ENCODE measurements at places on chromosomes 2 and 18.

DNA sequence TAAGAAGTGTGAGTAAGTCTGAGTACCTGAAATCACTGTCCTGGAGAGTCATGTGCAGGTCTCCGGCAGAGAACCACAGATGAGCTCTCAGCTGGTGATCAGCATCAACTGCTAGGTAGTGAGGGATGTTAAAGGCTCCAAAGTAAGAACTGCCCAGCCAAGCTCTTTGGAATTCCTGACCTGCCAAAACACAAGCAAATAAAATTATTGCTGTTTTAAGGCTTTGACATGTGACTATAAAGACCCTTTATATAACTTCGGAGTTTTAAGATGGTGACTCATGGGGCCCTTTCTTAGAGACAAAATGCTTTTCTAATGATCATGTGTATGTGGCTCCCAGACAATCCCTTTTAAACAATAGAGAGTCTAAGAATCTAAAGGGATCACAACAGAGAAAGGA is 855.7 kb downstream of the TRIB2 start:
- DNase-seq, result no peak

DNA sequence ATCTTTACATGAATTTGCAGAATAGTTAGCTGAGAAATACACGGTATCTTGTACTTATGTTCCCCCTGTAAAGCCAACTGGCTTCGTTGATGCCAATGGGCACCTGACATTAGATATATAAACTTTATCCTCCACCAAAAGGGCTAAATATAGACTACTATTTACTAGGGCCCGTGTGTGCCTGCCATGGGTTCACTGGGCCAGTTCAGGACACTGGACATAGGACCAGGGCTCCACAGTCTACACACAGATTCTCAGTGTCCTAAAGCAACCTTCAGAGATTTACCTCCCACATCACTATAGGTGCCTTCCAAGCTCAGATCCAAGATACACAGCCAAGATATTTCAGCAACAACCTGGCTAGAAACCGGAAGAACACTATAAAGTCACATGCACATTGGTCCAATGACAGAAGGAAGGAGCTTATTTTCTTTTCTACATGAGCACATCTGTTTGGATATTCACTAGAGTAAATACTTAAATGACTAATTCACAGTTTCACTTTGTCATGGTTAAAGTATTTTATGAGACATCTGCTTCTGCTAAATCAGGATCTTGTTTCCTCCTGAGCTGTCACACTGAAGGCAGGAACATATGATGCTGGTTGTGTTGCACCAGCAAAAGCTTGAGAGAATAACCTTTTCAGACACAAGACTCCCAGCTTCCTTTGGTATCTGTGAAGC is 95.1 kb downstream of the MYO5B start:
- DNase-seq, result peak; percentile 95

GRCh38 chr2:71005271-71006202 is 10.9 kb upstream of the TEX261 start:
- DNase-seq, result no peak

DNA sequence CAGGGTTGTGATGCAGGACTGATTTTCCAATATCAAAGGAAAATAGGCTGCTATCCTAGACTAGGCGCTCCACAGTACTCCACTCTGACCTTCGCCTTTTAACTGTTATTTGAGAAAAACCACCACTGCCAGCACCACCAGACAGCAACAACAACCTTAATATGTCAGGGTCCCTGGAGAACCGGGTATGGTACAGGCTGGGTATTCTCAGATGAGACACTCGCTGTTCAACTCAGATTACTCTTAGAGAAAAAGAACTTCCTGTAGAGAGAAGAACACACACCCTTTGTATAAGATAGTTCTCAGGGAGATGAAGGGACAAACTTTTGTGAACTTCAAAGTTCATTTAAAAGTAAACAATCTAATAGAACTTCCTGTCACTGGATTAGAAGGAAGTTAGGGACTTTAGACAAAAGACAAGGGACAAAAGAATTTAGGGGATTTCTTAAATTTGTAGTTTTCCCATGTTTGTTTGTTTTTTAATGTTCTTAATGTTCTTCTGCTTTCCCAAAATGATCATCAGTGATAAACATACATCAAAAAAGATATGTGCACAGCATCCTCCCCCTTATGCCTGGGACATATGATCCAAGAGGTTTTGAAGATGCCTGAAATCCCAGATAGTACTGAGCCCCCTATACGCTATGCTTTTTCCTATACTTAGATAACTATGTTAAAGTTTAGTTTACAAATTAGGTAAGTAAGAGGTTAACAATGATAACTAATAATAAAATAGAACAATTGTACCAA is 41.3 kb upstream of the PPP1R1C start:
- no peak for DNase-seq

- DNase-seq, result peak; percentile 21
Measured at GRCh38 chr2:227280895-227281294, 44.2 kb upstream of the MFF start.

GRCh38 chr2:46723346-46723745 is 192.3 kb downstream of the MCFD2 start:
- DNase-seq, result no peak

GRCh38 chr2:67374481-67374880 is 22.7 kb upstream of the ETAA1 start:
- no peak for DNase-seq

GRCh38 chr2:100891906-100892642 is 72.1 kb downstream of the NPAS2 start:
- DNase-seq, result peak; percentile 37

GRCh38 chr2:180056367-180057118 is 49.4 kb upstream of the CWC22 start:
- no peak for DNase-seq

GRCh38 chr18:47184419-47185050 is 8.4 kb upstream of the IER3IP1 start:
- peak; percentile 73 for DNase-seq

DNA sequence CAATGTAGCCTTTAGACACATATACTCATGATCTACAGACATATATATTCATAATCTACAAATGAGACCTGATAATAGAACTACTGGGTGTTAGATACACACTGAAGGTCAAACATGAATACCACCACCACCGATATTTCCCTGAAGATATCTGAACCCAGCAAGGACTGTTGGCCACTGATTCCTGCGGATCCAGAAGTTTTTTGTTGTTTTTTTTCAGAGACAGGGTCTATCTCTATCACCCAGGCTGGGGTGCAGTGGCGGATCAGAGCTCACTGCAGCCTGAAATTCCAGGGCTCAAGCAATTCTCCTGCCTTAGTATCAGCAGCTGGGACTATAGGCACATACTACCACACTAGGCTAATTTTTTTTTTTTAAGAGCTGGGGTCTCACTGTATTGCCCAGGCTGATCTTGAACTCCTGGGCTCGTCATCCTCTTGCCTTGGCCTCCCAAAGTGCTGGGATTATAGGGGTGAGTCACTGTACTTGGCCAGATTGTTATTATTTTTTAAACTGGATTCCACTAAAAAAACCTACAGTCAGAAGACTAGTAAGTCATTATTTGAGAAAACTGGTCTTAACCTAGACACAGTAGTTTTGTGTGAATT is 1.8 kb downstream of the METTL5 start:
- DNase-seq, result no peak

DNA sequence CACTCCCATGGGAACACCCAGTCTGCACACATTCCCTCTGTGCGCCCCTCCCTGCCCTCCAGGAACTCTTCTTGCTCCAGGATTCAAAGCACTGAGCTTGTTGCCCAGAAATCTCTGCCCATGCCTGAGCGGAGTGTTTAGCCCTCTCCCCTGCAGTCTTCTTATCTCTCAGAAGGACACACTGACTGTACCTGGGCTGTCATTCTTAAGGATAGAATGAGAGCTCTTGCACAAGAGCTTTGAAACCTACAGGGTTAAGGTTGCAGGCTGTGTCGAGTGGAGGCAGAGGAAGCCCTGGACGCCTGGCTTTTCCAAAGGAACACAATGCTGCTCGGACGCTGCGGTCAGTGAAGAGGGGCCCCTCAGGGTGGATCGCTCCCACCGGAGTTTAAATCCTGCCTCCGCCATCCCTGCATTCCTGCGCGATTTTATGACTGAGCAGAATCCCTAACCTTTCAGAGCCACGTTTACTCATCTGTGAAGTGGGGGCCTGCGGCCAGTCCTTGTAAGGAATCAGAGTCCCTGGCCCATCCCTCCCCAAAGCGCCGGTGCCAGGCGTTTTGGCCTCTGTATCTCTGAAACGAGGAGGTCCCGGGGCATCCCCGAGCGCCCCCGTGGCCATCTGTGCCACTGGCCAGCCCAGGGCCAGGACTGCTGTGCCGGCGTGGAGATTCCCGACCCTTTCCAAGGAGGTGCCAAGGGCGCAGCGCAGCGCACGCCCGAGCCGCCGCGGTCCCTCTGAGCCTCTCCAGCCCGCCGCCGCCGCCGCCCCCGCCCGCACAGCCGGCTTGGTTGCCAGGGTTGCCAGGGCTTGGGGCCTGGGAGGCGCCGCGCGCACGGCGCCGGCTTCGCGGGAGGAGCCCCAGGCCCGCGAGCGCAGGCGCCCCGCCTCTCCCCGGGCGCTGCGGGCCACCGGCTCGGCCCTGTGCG is 58.9 kb downstream of the FAM168B start:
- DNase-seq, result peak; percentile 62

- DNase-seq, result peak; percentile 43
Measured at GRCh38 chr2:121529439-121530211, 1.1 kb upstream of the RNU4ATAC start.

GRCh38 chr2:239806276-239806675 is 218.9 kb downstream of the NDUFA10 start:
- DNase-seq, result no peak

- no peak for DNase-seq
Measured at GRCh38 chr2:136215449-136215848, 97.5 kb upstream of the CXCR4 start.

DNA sequence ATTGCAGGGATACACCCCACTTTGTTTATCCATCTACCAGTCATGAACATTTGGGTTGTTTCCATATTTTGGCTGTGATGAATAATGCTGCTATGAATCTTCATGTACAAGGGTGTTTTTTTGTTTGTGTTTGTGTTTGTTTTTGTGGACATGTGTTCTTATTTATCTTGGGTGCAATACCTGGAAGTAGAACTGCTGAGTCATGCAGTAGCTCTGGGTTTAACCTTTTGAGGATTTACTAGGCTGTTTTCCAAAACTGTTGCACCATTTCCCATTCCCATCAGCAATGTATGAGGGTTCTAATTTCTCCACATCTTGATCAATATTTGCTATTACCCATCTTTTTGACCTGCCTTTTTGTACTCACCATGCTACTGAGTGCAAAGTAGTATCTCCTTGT is 140.0 kb upstream of the CYP1B1 start:
- peak; percentile 79 for DNase-seq

GRCh38 chr2:21627938-21628337 is 504.2 kb downstream of the TDRD15 start:
- no peak for DNase-seq

GRCh38 chr2:42569883-42570282 is 1.5 kb downstream of the MTA3 start:
- DNase-seq, result no peak

DNA sequence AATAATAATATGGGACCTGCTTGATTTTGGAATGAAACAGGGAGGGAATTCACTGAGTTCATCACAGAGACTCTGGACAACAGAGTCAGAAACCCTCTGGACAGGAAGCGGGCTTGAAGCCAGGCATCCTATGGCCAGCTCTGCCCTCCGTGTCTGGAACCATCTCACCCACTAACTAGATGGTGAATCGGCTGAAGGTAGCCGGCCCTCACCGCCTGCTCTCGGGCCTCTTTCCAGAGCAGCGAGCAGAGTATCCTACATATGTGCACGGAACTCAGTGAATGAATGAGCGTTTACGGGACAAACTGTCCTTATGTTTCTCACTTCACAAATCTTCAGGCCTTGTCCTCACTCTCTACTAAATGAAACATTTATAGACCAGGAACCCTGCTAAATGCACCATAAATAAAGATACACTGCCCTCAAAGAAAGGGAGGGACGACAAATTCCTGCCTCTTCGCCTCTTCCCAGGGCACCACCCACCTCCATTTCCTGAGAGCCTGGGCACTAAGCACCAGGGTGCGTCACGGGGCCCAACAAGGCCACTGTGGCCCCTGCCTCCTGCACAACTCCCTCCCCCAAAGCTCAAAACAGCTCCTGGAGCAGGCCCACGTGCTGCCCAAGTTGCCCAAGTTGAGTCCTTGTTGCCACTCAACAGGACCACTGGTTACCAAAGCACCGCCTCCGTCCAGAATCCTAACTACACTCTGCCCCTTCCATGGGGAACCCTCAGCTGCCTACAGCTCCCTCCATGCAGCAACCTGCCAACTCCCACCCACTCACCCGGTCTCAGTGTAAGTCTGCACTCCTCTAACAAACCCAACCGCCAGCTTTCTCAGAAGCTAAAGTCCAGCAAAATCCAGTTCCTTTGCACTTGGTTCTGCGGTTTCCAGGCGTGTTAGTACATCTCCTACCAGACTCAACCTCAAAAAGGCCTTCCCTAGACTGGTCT is 1.7 kb downstream of the TBC1D8 start:
- DNase-seq, result peak; percentile 43

DNA sequence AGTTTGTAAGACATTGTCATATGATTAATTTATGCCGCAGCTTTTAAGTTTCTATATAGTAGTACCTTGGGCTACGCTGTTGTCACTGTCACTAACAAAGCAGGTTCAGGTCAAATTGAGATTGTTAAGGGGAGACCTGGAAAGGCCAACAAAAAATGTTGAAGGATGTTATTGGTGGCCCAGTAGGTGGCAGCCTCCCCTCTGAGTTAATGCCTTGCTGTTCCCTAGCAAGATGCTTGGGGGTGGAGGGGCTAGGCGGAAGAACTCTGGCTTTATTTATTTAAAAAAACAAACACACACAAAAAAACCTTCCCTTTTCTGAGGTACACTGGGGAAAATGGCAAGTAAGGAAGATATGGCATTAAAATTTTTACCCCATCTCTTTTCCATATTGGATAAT is 128.3 kb upstream of the ATP5MC3 start:
- DNase-seq, result peak; percentile 30

GRCh38 chr2:16181062-16181740 is 240.9 kb downstream of the MYCN start:
- DNase-seq, result no peak

DNA sequence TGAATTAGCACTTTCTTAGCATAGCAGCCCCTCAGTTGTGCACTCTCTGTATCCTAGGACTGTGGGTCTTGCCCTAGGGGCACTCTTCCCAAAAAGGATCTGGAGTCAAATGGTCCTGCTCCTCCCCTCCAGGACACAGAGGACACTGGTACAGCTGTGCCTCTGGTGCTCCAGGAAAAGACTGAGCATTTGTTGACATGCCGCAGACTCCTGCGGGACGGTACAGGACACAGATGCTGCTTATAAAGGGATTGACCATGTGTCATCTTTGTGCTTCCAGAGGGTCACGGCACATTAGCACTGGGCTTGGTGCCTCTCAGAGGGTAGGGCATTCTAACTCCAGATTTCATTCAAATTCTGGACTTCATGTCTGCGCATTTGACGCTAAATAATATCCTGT is 110.5 kb downstream of the KLF7 start:
- no peak for DNase-seq

DNA sequence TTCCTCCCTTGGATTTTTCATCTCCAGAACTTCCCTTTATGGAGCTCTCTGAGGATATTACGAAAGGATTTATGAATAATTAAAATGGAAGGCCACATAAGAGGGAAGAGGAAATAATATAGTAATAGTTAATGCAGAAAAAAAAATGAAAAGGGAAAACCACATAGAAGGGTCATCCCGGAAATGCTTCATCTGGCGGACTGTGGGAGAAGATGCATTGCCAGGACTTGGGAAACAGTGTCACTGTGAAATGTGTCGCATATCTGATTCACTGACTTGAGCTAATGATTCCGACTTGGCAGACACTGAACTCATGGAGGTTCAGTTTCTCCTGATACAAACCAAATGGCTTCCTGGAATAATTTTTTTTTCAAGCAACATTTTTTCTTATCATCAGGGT is 129.9 kb upstream of the RMP24 start:
- DNase-seq, result no peak

Data from epithelial cell of esophagus (primary cell).